Activated T-cell treated with anti-CD3 and anti-CD28 coated beads, Interleukin-2, amount 50 U/mL, for 1 hour (primary cell): ENCODE measurements at places on chromosomes 16 and 17.

DNA sequence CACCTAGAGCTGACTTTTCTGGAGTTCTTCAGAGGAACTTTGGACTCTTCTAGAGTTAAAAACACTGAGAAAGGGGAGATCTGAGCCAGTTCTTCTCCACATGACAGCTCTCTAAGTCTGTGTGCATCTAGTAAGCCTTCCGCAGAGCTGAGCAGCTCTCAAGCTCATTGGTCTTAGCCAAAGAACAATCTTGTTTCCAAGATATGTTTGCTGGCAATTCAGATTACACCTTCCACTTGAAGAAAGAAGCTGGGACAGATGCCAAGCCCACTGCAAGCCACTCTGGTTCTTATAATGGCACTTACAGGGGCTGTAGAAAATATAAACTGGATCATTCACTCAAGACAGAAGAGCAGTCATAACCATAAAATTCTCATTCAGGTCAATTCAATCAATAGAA is 134.1 kb upstream of the TOX3 start:
- DNase-seq, result no peak

DNA sequence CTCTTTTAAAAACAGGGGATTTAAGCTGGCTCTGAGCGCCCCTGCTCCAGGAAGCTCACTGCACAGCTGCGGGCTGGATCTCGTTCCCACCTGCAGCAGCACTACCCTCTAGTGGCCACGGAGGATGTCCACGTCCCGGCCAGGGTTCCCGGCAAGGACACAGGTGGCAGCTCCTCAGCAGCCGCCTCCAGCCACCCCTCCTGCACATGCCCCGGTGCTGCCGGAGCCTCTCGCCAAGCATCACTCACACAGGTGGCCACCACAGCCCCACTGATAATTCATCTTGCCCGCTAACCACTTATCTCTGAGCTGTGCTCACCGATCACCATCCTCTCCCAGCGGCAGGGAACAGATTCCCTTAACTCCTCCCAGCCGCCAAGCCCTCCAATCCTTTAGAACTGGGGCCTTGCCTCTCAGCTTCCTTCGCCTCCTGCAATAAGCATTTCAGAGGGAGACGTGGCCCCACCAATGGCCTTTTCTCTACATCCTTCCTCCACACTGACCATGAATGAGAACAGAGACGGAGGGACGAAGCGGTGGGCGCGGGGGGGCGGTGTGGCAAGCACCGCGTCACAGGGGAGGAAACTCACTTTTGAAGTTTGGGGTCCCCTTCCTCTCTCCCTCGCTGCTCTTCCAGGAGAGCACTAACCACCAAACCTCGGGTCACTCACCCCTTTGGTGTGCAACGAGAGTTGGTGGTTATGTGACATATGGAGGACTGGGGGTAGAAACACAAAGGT is 222.1 kb downstream of the RBFOX3 start:
- DNase-seq, result no peak

DNA sequence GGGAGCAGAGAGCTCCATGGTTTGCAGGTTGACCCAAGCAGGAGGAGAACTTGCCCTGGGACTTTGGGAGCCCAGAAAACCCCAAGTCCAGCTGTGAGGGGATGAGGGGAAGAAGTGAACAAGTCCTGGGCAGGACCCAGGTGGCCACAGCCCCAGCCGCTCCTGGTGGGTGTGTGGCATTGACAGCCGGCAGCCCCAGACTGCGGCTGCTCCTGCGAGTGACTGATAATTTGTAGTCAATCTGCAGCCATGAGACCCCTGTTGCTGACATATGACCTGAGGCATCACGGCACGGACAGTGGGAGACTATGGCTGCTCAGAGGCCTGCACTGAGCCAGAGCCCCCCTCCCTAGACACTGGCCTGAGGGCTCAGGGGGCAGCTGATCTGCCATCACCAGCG is 66.4 kb downstream of the PRMT7 start:
- DNase-seq, result no peak

GRCh38 chr16:66131156-66131807 is 235.2 kb upstream of the CDH5 start:
- DNase-seq, result no peak

DNA sequence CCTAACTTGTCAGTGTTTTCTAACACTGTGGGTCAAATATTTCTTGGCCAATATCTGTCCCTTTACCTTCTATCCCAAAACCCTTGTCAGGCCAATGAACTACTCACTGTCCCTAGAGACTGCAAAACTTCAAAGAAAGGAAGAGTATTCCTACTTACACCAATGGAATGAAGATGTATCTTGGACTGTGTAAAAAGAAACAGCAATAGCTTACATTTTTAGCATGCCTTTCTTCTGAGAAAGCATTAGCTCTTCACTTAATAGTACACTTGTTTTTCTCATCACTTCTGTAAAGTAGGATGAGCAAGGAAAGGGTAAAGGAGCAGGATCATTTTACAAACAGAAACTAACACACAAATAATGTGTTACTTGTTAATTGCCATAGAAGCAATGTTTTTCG is 73.9 kb downstream of the STH start:
- no peak for DNase-seq

GRCh38 chr16:87515475-87516330 is 22.9 kb upstream of the ZCCHC14 start:
- DNase-seq, result no peak

GRCh38 chr16:29988346-29989075 is 6.9 kb downstream of the HIRIP3 start:
- DNase-seq, result no peak

- DNase-seq, result peak; percentile 28
These were observed 17.2 kb downstream of the CD7 start for GRCh38 chr17:82300228-82300627.
